Activated naive CD8-positive, alpha-beta T cell treated with anti-CD3 and anti-CD28 coated beads for 36 hours (primary cell): ENCODE measurements at places on chromosomes 12 and 14. TPM values are rescaled to one million over a fixed set of nuclear protein-coding genes. Genes with fewer than 3 reads are reported as not detected.

The C3AR1 gene
- 2.7 TPM for total RNA-seq

The ASPG gene
- total RNA-seq = not detected

The SYNDIG1L gene
- not detected for total RNA-seq

The DPF3 gene
- 1.3 TPM for total RNA-seq

The KRT73 gene
- 0.29 TPM for total RNA-seq

The C12orf60 gene
- total RNA-seq = 2.8 TPM

The C1R gene
- 2.5 TPM for total RNA-seq

The ZDHHC22 gene
- total RNA-seq = not detected

The KLRD1 gene
- 2.0 TPM for total RNA-seq

- no peaks in the 10 kb centered on the region for H3K36me3 ChIP-seq
- no peak overlapping the region for H3K4me3 ChIP-seq
Observed at GRCh38 chr12:53981634-53982565, 3.0 kb upstream of the HOXC10 start.

DNA sequence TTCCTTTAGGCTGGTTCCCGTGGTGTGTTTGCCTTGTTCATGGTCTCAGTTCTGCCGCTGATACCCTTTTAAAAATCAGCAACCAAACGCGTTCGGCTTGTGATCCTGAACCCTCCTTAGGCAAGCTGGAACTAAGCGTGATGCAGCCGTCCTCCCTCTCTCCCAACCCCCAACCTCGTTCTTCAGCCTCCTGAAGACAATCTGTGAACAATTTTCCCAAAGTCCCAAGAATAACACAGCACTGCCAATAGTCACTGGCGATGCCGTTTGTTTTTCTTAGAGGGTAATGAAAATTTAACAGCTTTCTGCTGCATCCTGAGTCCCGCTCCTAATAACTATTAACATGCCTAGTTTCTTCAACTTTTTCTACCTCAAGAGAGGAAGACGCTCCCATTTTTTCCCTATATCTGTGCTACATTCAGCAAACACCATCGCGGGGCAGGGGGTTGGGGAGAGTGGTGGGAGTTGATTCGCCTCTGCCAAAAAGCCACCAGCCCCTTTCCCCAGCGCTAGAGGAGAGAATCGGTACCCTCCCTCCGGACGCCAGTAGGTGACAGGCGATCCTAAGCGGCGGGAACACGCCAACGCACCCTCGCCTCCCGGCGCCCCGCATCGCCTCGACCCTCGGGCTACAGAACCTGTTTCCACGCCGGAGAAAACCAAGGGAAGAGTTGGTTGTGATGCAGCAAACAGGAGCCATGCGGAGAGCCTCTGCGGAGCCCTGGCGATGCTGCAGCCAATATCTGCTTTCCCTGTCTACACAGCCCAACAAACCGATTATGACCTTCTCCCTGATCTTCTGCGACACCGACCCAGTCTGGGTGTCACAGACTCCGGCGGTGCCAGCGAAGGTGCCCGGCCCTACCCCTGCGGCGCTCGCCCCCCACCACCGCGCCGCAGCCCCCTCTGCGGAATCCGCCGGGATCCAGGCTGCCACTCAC, 752 bp downstream of the PRICKLE1 start:
- peaks cover 11% of the 10 kb centered on the region for H3K4me1 ChIP-seq
- no peak overlapping the region for H3K27ac ChIP-seq
- H3K4me3 ChIP-seq = peak overlapping the region; percentile 63
- H3K36me3 ChIP-seq = no peaks in the 10 kb centered on the region
- peaks cover 63% of the 10 kb centered on the region for H3K27me3 ChIP-seq
- DNase-seq = no peak

- no peak for DNase-seq
- no peaks in the 10 kb centered on the region for H3K36me3 ChIP-seq
- peaks cover 12% of the 10 kb centered on the region for H3K27me3 ChIP-seq
Observed at GRCh38 chr12:48024735-48025134, 20.5 kb upstream of the COL2A1 start.

DNA sequence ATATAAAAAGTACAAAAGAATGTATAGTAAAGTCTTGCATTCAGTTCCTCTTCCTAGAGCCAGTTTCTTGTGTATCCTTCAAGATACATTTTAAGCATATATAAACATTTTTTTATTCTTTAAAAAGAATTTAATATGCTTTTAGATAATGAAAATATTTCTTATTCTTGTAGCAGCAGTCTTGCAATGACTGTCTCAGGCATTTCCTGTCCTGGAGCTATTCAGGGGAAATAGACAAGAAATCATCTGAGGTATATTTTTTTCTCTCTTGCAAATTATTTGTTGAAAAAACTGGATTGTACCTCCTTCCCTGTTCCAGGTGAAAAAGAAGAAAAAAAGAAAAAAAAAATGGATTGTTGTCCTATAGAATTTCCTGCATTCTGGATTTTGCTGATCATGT, 17.0 kb upstream of the ERBB3 start:
- peaks cover 2% of the 10 kb centered on the region for H3K4me1 ChIP-seq
- no peak overlapping the region for H3K4me3 ChIP-seq
- H3K27ac ChIP-seq = no peak overlapping the region
- DNase-seq = no peak

DNA sequence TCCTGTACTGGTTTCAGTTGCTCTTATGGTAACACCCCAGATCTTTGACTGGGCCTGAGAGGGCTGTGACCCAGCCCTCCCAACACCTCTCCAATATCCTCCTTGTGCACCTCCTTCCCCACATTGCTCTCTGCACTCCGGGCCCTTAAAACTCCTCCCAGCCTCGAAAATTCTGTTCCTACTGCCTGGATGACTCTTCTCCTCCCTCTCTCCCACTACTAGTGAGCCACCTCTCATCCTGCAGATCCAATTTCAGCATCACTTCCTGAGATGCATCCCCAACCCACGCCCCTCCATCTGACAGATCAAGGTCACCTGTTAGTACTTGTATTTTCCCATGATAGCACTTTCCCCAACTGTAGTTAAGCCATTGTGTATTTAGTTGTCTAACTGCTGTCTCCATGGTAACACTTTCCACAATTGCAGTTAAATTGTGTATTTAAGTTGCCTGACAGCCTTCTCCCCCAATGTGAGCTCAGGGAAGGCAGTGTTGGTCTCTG, 11.5 kb upstream of the NT5DC3 start:
- no peaks in the 10 kb centered on the region for H3K27me3 ChIP-seq
- H3K27ac ChIP-seq = no peak overlapping the region
- H3K36me3 ChIP-seq = no peaks in the 10 kb centered on the region
- DNase-seq = no peak

- no peaks in the 10 kb centered on the region for H3K4me1 ChIP-seq
- no peak for DNase-seq
- H3K27me3 ChIP-seq = no peaks in the 10 kb centered on the region
- no peaks in the 10 kb centered on the region for H3K36me3 ChIP-seq
Observed at GRCh38 chr12:116294454-116295165, 17.1 kb upstream of the MED13L start.

DNA sequence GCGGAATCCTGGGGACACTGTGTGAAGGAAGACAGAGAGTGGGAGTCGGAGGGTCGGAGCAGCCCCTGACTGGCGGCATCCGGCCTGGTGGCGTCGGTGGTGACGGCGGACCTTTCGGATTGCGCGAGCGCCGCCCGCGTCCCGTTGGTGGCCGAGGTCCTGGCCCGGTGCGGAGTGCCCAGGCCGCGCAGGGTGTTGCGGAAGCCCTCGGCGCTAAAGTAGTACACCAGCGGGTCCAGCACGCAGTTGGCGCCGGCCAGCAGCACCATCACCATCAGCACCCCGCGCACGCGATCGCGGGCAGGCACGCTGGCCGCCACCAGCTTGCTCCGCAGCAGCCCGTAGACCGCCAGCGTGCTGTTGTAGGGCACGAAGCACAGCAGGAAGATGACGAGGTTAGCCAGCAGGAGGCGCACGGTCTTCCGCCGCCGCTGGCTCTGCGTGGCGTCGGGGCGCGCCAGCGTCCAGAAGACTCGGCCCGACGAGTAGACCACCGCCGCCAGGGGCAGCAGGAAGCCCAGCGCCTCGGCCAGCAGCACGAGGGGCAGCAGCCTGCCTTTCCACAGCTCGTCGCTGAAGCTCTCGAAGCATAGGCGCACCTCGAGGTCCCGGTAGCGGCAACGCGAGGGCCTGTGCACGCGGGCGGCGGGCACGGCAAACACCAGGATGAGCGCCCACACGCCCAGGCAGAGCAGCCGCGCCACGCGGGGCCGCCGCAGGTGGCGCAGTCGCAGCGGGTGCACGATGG, 13.1 kb upstream of the CHD4 start:
- H3K27me3 ChIP-seq = no peaks in the 10 kb centered on the region
- peak overlapping the region; percentile 44 for H3K27ac ChIP-seq
- peaks cover 9% of the 10 kb centered on the region for H3K36me3 ChIP-seq

GRCh38 chr12:21631367-21631766, 26.3 kb downstream of the LDHB start:
- peaks cover 5% of the 10 kb centered on the region for H3K4me1 ChIP-seq
- peaks cover 52% of the 10 kb centered on the region for H3K36me3 ChIP-seq
- DNase-seq = no peak
- H3K27ac ChIP-seq = no peak overlapping the region
- no peaks in the 10 kb centered on the region for H3K27me3 ChIP-seq

GRCh38 chr12:75660107-75660530, 148.7 kb upstream of the KRR1 start:
- H3K27ac ChIP-seq = no peak overlapping the region
- DNase-seq = no peak
- peaks cover 8% of the 10 kb centered on the region for H3K27me3 ChIP-seq

DNA sequence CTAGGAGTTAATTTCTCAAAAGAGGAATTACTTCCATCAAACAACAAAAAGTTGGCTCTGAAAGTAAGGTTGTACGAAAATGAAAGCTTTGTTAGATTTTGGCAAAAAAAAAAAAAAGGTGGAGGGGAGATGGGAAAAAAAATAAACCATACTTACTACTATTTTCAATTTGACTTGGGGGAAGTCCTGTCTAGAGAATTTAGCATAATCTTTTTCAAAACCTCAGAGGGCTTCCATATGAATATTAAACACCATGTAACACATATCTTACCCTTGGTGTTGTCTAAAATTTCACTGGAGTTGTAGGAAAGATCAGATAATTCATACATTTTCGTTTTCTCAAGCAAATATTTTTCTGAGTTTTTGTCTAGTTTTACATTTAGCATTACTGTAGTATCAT, 17.5 kb downstream of the GRIP1 start:
- no peak for DNase-seq
- H3K4me3 ChIP-seq = no peak overlapping the region
- H3K4me1 ChIP-seq = no peaks in the 10 kb centered on the region

DNA sequence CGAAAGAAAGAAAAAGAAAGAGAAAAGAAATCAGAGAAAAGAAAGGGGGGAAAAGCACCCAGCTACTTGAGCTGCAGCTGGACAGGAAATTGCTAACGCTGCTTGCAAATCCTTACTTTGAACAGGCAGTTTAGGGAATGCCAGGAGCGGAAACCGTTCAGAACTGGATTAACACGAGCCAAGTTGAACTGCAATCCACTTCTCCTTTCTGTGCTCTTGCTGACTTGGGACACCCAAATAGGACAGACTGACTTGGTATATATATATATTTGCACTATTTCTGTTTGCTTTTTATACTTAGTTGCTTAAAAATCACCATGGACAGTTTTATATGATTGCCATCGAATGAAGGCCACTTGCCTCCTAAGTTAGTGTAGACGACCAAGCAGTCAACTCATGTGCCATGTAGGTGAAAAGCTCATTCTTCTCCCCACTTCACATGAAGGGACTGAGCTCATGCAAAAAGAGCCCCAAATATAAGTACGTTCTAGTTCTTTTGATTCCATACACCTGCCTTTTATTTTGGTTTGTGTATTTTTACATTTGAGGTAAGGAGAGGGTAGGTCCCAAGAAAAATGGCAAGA, 5.5 kb downstream of the DUSP6 start:
- H3K36me3 ChIP-seq = peaks cover 30% of the 10 kb centered on the region
- peaks cover 34% of the 10 kb centered on the region for H3K27me3 ChIP-seq
- H3K4me3 ChIP-seq = peak overlapping the region; percentile 67
- DNase-seq = no peak
